Hippocampal formation (tissue), 2 donors: ENCODE measurements at places on chromosomes 12 and 14.

- DNase-seq = no peak
Measured at GRCh38 chr14:52650774-52651173, 44.6 kb downstream of the ERO1A start.

DNA sequence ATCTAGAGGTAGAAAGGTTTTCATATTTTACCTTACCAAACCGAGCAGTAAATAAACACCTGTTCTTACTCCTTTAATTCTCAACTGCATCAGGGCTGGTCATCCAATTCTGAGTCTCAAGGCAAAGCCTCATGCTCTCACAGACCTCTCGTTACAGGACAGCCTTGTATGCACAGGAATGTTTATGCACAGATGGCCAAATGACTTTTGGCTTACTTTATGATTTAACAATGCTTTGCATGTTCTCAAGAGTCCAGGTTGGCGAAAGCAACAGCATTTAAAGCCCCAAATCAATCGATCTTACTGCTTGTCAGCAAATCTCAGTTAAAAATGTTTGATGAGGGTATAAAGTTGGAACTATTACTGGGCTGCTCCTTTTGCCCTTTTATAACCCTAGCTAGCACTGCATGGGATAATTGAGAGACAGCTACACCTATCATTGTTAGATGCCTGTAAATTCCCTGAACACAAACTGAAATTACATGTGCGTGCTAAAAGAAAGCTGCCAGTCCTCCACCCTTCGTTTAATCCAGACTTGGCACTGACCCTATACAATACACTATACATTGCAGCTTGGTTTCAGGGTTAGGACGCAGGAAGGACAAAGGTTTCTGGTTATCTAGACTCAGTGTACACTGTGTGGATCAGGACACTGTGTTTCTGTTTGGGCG lies 63.6 kb downstream of the TMCC3 start:
- DNase-seq = no peak

GRCh38 chr12:34398706-34399630 lies 376.7 kb downstream of the ALG10 start:
- DNase-seq = no peak

DNA sequence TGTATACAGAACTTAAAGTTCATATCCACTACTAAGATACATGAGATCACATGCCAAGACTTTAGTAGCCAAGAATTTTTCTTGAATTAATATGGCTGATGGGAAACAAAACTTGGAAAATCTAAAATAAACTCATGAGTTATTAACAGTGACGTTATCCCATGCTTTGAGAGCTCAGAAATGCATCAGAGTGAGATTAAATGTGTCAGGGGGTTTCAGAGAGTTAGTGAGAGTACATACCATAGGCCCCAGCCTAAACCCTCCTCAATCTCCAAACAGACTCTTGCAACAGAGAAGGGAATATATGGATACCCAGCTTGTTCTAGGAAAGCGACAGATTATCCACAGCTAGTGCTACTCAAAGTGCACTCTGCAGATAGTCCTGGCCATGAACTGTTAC lies 19.3 kb downstream of the SLC35F4 start:
- DNase-seq = no peak

- no peak for DNase-seq
Measured at GRCh38 chr12:93127107-93127560, 198.0 kb upstream of the EEA1 start.

GRCh38 chr12:63396135-63396534 lies 245.1 kb upstream of the AVPR1A start:
- DNase-seq = no peak
